ENCODE measurements at places on chromosomes 7 and 10. TPM values are rescaled to one million over a fixed set of nuclear protein-coding genes. Genes with fewer than 3 reads are reported as not detected.

EPO gene
- total RNA-seq = not detected

CLEC5A gene
- not detected for total RNA-seq

H2BK1 gene
- total RNA-seq = not detected

RBP4 gene
- 6.4 TPM for total RNA-seq

RSPH10B gene
- total RNA-seq = not detected

UCMA gene
- not detected for total RNA-seq

ZMIZ2 gene
- total RNA-seq = 11.2 TPM

GIMAP5 gene
- total RNA-seq = 1.4 TPM

ST8SIA6 gene
- total RNA-seq = not detected

CNNM2 gene
- 5.7 TPM for total RNA-seq

SEMA3E gene
- total RNA-seq = 0.15 TPM

SMKR1 gene
- not detected for total RNA-seq

PDE6C gene
- not detected for total RNA-seq

CUBN gene
- 1.4 TPM for total RNA-seq

CTTNBP2 gene
- total RNA-seq = 0.15 TPM

INA gene
- 0.12 TPM for total RNA-seq

POM121 gene
- 14.1 TPM for total RNA-seq

OR9A2 gene
- total RNA-seq = not detected

ZCCHC24 gene
- 88.7 TPM for total RNA-seq

PPP1R3A gene
- not detected for total RNA-seq

All from cardiac ventricle fibroblast (primary cell).